ENCODE measurements at places on chromosomes 5 and 9.
A peak's percentile ranks its signal among the peaks of the same experiment; 100 is the strongest.

DNA sequence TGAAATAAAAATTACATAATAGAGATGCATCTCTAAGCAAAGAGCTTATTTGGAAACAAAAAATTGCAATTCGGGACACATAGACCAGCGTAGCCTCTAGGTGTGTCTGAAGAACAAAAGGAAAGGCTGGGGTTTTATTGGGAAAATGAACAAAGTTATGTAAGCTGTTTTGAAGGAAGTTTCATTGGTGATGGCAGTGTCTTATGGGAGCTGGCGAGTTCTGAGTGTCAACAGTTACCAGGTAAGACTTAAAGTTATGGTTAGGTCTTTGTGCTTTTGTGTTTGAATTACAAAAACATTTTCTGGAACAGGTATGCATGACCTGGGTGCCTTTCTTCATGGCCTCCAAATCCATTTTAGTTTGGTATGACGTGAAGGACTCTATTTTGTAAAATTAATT, 48.9 kb downstream of the SLC27A6 start:
- no peak for DNase-seq

DNA sequence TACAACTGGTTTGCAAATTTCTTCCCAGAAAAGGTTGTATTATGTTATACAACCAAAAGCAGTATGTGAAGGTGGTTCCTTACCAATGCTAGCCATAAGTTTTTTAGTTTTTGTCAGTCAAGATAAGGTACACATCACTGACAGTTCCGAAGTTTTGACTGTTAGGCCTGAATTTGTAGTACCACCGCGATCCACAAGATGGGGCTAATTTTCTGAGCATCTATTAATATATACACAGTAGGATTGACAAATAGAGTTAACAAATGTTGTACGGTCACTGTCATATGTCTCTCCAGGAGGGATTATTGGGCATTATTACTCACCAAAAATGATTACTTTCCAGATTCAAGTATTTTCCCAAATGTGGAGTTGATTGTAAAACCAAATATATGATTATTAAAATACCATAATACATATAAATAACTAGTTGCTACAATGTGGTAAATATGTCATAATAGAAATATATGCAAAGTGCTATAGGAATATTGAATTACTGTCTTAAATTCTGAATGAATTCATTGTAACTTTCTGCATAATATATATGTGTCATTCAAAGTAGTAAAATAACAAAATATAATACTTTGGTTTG, 28.4 kb upstream of the LRRC19 start:
- DNase-seq = peak; percentile 1

GRCh38 chr9:97176206-97176605, 131.3 kb upstream of the CCDC180 start:
- no peak for DNase-seq

DNA sequence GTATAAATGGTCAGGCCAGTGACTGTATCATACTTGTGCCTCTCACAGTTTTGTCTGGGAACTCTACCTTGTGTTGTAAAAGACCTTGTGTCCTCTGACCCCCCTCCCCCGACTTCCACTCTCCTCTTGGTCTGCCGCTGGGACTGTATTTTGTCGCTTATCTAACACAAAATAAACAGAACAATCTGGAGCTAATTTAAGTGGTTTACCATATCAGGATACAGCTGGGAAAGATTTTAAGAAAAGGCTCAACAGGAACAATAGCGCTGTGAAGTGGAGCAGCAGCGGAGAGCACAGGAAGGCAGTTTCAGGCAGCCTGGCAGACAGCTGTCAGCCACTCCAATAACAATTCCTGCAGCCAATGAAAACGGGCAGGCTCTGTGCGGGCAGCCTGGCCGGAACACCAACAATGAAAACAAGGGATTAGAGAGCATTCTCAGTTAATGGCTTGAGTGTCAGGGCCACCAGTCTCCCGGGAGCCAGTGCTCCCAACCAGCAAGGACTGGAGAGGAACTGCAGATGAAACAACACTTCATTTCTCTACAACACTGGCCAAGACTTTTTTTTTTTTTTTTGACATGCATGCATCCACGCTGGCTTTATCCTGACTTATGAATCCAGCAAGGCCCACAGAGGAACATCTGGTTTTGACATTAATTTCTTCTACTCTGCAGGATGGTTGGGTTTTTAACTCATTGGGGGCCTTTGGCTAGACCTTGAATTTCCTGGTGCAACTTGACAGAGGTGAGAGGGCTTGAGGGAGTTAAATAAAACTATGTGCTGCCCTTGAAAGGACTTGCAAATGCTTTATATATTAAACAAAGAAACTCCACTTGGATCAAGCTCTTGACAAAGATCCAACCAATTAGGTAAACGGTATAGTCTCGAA, 76.7 kb downstream of the ARSB start:
- DNase-seq = no peak

GRCh38 chr5:21654-22233, 70.2 kb upstream of the PLEKHG4B start:
- DNase-seq = no peak

DNA sequence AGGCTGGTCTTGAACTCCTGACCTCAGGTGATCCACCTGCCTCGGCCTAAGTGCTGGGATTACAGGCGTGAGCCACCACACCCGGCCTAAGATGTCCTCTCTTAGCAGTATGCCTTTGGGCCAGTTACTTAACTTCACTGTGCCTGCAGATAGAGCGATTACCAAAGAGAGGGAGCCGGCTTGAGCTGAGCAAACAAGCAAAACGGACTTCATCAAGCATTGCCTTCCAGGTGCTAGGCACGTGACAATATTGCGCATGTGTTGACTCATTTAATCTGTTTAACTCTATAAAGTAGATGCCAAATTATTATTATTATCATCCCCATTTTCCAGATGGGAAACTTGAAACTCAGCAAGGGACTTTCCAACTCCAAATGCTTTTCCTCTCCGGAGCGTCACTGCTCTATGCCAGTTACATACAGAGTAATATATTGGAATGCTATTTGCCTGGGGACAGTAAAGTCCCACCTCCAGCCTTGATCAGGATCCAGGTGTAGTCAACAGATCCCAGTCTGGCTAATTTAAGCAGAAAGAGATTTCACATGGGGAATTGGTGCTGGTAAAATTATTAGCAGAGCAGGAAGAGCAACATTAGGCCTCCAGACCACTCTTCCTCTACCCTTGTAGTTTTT, 5.6 kb upstream of the C9orf152 start:
- DNase-seq = no peak

DNA sequence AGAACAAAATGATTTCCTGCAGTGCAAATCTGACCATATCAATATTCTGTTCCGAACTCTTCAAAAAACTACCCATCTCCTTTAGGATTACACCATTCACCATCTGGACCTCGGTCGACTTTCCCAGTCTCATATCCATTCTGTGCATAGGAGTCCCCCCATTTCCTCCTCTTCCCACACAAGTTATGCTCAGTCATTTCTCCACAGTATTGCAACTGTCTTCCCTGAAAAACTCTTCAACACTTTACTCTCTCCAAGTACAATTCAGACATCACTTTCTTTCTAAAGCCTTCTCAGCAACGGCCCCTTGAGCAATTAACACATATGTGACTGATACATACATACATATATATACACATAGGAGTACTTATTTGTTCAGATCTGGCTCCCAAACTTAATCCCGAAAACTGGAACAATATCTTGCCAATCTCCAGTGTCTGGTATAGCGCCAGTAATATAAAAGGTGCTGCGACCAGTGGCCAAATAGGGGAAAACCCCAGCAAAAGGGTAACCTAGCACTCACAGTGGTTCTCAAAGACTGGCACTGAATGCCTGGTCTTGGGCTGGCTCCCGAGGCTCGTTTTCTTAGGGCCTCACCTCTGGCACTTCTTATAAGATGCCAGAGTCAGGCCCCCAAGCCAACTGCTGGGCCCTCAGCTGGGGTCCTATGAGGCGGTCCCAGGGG, 629 bp downstream of the ZBTB26 start:
- DNase-seq = no peak

GRCh38 chr9:5643005-5643624, 14.2 kb downstream of the RIC1 start:
- no peak for DNase-seq
